ENCODE measurements at places on chromosomes 5 and 9.

DNA sequence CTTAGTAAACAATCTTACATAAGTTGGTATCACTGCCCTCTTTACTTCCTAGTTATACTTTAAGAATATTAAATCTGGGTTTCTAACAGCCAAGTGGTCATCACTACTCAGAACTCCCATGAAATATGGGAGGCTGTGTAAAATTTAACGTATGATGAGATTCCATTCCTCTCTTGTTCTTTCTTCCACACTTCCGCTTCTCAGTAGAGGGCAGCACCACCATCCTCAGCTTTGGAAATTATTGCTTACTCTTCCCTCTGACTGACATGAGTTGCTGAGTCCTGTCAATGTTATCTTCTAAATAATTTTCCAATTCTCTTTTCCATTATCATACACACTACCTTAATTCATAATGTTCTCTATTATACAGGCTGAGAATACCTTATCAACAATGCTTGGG, 194.0 kb downstream of the RFX3 start:
- no peak for DNase-seq

GRCh38 chr5:35094948-35095347, 47.2 kb upstream of the AGXT2 start:
- DNase-seq, result no peak

GRCh38 chr5:139058121-139058520, 140.0 kb downstream of the SIL1 start:
- no peak for DNase-seq

- DNase-seq, result no peak
Observed at GRCh38 chr5:56845277-56845676, 29.9 kb downstream of the MAP3K1 start.

DNA sequence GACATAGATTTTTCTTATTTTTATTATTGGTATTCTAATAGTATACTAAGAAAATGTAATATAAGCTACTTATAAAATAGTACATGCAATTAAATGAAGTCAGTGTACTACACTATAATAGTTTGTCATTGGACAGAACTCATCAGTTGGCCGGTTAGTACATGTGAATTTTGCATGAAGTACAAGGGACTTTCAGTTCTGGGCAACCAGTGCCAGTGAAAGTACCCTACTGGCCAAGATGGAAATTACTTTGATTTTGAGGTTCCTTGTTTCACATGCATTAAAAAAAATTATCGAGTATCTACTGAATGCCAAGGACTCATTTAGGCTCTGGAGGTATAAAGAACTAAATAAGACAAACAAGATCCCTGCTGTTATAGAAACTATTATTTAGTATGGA, 213.4 kb upstream of the ELL2 start:
- no peak for DNase-seq

GRCh38 chr5:342501-343460, 21.3 kb downstream of the AHRR start:
- DNase-seq, result no peak

- no peak for DNase-seq
Observed at GRCh38 chr9:109422641-109423040, 75.5 kb downstream of the PTPN3 start.

GRCh38 chr5:135861641-135862040, 27.2 kb downstream of the SLC25A48 start:
- no peak for DNase-seq

GRCh38 chr9:137724818-137725240, 106.0 kb downstream of the EHMT1 start:
- no peak for DNase-seq

- no peak for DNase-seq
Observed at GRCh38 chr9:130254747-130255630, 10.6 kb upstream of the HMCN2 start.

DNA sequence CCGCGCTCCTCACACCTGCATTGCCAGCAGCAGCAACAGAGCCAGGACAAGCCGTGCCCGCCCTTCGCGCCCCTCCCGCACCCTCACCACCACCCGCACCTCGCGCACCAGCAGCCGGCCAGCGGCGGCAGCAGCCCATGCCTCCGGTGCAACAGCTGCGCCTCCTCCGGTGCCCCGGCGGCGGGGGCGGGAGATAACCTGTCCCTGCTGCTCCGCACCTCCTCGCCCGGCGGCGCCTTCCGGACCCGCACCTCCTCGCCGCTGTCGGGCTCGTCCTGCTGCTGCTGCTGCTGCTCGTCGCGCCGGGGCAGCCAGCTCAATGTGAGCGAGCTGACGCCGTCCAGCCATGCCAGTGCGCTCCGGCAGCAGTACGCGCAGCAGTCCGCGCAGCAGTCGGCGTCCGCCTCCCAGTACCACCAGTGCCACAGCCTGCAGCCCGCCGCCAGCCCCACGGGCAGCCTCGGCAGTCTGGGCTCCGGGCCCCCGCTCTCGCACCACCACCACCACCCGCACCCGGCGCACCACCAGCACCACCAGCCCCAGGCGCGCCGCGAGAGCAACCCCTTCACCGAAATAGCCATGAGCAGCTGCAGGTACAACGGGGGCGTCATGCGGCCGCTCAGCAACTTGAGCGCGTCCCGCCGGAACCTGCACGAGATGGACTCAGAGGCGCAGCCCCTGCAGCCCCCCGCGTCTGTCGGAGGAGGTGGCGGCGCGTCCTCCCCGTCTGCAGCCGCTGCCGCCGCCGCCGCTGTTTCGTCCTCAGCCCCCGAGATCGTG, 517 bp downstream of the KCNN2 start:
- peak; percentile 30 for DNase-seq

DNA sequence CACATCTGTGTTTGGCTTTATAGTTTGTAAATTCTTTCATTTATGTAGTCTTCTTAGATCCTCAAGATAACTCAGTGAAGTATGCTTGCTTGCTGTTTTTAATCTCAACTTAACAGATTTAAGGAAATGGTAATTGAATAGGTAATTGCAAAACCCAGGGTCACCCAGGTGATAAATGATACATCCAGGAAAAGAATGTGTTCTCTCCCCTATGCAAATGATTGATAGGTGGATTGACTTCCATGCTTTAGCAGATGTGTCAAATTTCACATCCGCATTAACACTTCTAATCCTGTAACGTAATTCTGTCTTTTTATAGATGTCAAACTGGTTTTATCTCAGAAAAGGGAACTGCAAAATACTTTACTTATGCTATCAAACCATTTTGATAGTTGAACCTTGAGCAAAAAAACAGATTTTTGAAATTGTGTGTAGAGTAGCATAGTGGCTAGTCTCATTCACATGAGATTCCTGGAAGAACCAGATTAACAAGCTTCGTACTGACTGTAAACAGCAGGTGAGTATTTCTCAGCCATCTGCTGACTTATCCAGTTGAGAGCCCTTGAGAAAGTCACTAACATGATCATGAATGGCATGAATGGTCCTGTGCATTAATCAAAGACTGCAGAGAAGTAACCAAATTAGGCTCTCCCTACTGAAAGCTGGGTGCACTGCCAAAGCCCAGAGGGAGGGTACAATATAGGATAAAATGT, 86.7 kb upstream of the PAM start:
- no peak for DNase-seq

- DNase-seq, result no peak
Observed at GRCh38 chr9:133864011-133864410, 125.9 kb upstream of the SARDH start.

GRCh38 chr9:92608909-92609445, 61.0 kb downstream of the IPPK start:
- no peak for DNase-seq

GRCh38 chr5:66744040-66744439, 147.8 kb downstream of the MAST4 start:
- DNase-seq, result no peak

DNA sequence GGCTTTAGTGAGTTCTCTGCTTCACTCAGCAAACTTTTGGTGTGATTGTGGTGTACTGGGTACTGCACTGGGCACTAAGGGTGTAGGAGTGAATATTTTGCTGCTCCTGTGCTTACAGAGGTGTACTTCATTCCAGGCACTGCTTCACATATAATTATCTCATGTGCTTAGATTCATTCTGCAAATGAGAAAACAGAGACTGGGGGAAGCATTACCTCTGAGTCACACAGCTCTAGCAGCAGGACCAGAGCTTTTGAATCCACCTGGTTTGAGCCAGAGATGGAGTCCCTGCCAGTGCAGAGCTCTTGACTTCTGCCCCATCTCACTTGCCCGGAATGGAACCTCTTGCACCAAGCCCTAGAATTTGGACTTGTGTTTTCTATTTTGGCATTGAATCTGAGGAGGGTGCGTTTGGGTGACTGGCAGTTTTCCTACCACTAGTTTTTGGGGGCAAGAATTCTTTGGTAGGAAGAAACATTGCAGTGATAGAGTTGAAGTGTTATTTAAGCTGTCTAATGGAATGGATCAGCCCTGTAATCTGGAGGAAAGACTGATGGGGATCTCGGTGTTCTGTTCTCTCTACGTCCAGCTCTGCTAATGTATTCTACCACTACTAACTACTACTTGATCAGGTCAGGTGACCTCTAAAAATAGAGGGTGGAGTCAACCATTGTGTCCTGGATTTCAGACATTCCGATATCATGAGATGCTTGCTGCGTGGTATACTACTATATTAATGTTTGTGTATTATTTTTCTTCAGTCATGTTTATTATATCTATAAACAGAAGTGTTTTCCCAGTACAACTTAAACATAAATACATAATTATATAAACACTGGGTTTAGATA, 2.5 kb downstream of the ARHGAP26 start:
- no peak for DNase-seq

- DNase-seq, result no peak
Observed at GRCh38 chr9:84971571-84971970, 302.0 kb downstream of the NTRK2 start.

DNA sequence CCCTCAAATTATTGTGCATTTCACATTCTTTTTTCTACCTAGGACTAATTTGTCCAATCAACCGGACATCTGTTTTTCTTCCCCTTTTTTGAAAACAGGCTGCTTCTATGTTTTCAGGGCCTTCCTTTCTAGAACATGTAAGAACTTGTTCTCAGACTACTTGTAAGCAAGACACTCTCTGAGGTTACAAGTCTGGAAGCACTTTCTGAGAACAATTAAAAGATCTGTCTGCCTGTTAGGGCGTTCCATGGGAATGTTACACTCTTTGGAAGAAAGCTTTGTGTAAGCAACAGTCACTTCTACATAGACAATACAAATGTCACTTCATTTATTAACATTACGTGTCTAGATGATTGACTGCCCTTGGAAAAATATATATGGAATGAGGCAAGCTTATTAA, 50.9 kb upstream of the HSPB3 start:
- DNase-seq, result no peak

- no peak for DNase-seq
Observed at GRCh38 chr9:84556556-84556955, 113.0 kb upstream of the NTRK2 start.

DNA sequence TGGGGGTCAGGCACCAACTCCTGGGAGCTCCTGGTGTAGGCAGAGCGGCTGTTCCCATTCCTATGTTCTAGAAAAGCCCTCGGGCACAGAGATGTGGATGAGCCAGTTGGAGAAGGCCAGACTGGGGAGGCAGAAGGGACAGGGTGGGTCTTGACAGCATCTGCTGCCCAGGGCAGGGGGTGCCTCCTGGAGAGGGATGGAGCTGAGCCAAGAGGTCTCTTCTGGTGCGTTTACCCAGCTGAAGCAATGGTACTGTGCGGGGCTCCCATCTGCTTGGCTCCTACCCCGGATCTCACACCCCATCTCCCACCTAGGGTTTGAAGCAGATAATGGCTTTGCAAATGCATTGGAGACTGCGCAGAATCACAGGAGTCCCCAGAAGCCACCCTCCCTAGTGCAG, 41.3 kb downstream of the SHB start:
- no peak for DNase-seq

DNA sequence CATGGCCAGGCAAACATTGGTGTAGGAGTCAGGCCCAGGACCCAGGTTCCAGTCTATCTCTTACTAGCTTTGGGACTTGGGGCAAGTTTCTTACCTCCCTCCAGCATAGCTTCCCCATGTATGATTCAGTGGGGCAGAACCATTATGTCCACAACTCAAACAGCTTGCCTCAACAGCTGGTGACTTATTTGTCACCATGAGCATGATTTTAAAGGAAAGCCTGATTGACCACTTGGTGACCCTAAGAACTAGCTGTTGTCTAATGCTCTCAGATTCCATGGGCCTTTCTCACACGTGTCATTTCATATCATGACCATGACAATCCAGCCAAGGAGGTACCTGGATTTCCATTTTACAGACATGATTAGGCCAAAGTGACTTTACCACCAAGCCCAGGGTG, 126.4 kb downstream of the TTLL11 start:
- DNase-seq, result no peak

- DNase-seq, result no peak
Observed at GRCh38 chr5:81788329-81788728, 37.4 kb upstream of the SSBP2 start.

GRCh38 chr5:53480416-53481158, at the start of gene FST:
Gene FST (plus strand): TSS chr5:53480629. CDS start chr5:53480792, 163 bp downstream.
- peak; percentile 49 for DNase-seq

- DNase-seq, result no peak
Observed at GRCh38 chr5:95808013-95808685, 14.4 kb downstream of the GLRX start.

DNA sequence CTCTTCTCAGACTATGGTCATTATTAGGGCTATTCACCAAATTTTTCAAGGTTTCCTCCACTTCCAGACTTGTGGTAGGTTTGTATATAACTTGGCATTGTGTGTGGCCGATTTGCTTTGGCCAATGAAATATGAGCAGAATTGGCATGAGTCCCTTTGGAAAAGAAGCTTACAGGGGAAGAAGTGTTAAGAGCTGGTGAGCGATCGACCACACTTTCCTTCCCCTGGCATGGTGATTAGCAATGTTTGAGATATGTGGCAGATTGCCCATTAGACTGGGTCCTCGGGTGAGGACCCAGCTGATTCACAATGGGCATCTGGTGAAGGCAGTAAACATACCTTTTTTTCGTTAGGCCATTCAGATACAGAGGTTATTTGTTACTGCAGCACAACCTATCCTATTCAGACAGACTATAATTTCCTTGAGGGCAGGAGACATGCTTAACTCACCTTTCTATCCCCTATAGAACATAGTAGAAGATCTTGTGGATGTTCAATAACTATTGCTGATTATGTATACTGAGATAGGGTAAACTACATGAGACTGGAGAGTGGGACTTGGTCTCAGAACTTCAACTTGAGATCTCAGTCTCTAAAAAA, 62.8 kb upstream of the KLF9 start:
- DNase-seq, result no peak

GRCh38 chr5:56669534-56670483, 145.5 kb upstream of the MAP3K1 start:
- DNase-seq, result peak; percentile 40

- no peak for DNase-seq
Observed at GRCh38 chr5:107291866-107292265, 378.9 kb downstream of the EFNA5 start.

GRCh38 chr9:135809166-135809565, 98.2 kb downstream of the CAMSAP1 start:
- DNase-seq, result no peak

- DNase-seq, result no peak
Observed at GRCh38 chr5:181203093-181203711, 1.8 kb downstream of the TRIM7 start.

DNA sequence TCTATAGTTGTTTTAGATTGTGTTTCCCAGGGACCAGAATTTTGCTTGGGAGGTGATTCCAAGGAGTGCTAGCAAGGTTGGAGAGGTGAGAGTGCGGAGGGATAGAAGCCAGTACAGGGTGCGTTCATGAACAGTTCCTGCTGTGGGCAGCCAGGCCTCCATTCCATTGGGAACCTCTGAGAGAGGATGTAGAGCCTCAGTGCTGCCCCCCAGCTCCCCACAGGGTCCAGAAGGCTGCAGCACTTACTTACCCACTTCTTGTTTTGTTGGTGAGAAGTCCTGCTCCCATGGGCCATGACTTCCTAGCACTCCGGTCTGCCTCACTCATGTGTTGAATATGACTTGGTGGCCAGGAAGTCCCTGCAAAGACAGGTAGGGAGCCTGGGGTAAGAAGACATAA, 128.2 kb upstream of the GAS1 start:
- DNase-seq, result no peak

Measured in activated naive CD8-positive, alpha-beta T cell treated with anti-CD3 and anti-CD28 coated beads, Interleukin-2, amount 10 ng/mL, durations not matched to agents 7 days and 5 days (primary cell).